ENCODE measurements at places on chromosomes 13 and 19.

GRCh38 chr13:105655046-105655445 is 880.4 kb downstream of the EFNB2 start:
- no peak for DNase-seq

GRCh38 chr19:42288387-42288786 is 13.5 kb upstream of the PRR19 start:
- DNase-seq: no peak

DNA sequence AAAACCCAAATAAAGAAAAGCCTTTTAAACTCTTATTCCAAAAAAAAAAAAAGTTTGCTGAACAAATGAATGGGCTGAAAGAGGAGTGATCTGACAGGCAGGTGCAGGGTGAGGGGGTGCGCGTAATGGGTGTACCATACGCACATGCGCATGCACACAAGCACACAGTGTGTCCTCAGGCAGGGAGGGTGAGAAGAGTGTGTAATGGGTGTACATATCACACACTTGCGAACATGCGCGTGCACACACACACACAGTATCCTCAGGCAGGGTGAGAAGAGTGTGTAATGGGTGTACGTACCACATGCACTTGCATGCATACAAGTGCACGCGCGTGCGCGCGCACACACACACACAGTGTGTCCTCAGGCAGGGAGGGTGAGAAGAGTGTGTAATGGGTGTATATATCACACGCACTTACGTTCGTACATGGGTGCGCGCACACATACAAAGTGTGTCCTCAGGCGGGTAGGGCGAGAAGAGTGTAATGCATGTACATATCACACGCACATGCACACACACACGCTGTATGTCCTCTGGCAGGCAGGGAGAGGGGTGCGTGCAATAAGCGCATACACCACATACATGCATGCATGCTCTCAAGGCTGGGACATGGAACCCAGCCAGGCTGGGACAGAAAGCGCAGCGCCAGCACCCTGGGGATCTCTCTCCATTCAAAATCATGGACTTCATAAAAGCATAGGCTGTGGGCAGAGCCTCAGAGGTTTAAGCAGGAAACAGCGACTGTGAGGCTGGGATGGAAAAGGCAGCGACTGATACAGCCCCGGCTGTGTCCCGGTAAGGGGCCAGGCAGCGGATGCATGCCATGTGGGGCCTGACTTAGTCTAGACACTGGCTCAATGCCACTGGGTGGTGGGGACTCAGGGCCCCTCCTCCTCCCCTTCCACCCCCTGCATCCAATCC is 70.4 kb downstream of the CEBPG start:
- DNase-seq: no peak

DNA sequence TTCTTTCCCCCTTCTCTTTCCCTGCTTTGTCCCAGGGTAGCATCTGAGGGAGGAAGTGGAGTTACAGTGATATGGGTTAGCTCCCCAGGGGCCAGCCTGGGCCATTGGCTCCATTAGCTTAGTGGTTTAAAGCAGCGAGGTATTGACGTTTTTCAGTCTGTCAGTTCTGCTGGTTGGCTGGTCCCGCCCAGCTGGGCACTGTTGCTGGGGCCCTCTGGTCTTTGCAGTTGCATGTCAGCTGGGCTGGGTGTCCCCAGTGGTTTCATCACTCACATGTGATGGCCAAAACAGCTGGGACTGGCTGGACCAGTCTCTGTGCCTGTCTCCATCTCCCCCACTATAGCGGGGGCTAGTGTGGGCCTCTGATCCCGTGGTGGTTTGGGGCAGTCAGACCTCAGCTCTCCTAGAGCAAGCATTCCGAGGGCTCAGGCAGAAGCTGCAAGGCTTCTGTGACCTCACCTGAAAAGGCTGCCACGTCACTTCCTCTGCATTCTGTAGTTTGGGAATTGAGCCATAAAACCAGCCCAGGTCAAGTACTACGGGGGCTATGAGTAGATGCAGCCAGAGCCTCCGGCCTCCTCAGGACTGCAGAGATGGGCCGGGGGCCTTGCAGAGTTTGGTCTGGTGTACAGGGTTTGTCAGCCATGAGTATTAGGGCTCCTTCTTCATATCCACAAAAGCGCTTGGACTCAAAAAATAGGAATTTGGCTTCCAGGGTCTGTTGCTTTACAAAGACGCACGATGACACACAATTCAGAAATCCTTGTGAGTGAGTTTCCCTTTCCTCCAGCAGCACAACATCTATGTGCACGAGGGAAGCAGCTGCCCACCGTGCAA is 30.0 kb downstream of the TSSK6 start:
- no peak for DNase-seq

DNA sequence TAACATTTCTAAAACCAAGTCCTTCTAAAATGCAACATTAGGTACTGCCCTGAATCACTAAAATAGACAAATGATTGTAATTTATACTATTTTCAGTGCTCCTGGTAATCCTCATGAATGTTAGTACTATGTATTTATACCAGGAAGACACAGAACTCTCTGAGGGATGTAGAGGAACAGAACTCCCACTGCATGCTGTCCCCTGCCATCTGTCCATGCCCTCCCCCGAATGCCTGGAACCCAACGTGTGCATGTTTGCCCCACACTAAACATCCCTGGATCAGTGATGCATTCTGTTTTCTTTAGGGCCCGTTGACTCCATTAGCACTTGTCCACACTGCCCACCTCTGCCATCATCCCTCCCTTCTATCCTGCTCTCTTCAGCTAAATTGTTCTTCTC is 26.5 kb downstream of the ENOX1 start:
- DNase-seq: no peak

- DNase-seq: no peak
These were observed 25.9 kb upstream of the GATAD2A start for GRCh38 chr19:19379527-19379926.

GRCh38 chr19:42074513-42075363 is 1.2 kb upstream of the ZNF574 start:
- DNase-seq: no peak

DNA sequence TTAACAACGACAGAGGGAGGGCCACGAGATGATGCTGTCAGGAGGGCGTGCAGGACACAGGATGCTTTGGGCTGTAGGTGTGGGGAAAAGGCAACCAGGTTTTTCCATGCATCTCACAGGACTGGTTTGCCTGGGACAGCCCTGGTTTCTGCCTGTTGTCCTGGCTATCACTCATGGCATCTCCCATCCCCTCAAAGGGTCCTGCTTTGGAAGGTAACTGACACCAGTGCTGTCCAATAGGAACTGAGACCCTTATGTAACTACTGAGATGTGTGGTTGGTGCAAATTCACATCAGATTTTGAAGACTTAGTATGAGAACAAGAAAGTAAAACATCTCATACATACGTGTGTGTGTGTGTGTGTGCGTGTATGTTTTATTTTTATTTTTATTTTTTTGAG is 144.2 kb downstream of the URI1 start:
- no peak for DNase-seq

DNA sequence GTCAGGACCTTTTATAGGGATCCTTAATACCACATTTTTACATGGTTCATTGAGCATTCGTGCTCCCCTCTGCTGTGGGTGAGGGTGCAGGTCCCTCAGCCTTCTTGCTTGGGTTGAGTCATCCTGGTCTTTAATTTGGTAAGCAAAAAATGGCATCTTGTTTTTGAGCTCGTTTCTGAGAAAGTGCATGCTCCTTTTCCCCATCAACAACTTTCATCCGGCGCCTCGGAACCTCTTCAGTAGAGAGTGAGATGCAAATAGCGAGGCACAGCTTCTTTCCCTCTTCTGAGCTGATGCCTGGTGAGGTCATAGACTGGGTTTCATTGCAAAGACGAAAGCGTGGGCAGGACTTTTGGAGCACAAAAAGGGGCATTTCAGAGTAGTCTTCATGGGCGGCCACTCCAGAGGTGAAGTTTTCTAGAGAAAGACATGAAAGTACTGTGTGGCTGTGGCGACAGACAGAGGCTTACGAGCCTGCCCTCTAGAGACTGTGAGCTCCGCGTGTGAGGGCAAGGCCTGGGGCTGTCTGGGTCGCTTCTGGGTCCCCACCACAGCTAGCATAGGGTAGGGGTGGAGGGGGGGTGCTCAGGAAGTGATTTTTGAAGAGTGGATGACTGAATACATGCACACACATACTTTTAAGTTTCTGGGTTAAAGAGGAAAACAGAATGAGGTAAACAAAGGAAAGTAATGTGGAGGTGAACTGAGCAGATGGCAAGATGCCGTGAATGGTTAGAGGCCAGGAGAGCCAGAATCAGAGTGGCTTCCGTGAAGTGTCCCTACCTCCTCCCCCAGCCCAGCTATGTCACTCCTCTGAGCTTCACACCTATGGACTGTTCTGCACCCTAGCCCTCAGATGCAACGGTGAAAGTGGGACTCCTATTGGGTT is 44.3 kb downstream of the BBC3 start:
- DNase-seq: peak; percentile 54

GRCh38 chr13:68588623-68589022 is 1358.5 kb upstream of the PCDH9 start:
- no peak for DNase-seq

- DNase-seq: no peak
These were observed 29.5 kb upstream of the AKT2 start for GRCh38 chr19:40314656-40315055.
